ENCODE measurements at places on chromosomes 5 and 9. TPM values are rescaled to one million over a fixed set of nuclear protein-coding genes. Genes with fewer than 3 reads are reported as not detected.

DNA sequence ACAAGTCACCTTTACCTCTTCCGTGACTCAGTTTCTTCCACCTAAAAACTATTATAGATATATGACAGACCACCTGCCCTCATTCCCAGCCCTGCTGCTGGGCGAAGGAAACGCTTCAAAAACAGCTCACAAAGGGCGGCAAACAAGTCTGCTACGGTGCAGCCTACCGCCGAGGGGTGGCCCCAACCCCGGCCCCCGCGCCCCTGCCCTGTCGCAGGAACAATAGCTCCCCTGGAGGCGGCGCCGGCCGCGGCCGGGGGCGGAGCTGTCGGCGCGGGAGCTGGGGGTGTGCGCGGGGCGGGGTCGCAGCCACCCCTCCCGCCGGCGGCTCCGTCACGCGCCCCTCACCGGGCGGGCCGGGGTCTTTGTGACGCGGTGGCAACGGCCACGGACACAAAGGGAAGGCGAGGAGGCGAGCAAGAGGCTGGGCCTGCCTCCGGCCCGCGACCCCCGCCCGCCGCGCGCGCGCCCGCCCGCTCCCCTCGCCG is at the start of gene TMEFF1:
TMEFF1 (plus strand) TSS at position 362 of the 488 bp plus-strand sequence. CDS start 396 bp downstream, outside the sequence.
- no peak for DNase-seq

DNA sequence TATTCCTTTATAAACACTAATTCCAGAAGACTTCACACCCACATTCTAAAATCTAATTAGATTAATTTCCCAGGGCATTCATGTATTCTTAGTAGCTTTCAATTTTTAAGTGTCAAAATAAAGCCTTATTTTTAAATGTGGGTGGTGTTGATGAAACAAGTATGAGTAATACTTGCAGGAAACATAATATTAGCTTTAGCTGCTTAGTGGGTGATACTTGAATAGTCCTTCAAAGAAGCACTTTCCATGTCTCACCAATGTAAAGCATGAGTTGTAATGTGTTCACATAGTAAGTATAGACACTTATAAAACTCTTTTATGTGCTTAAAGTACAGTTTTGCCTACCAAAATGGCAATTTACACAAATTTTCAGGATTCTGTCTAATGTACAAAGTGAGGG is 6.9 kb downstream of the FNBP1 start:
- DNase-seq = peak; percentile 49

GRCh38 chr5:146003852-146004251 is 67.5 kb downstream of the SH3RF2 start:
- DNase-seq = no peak

The ANKDD1B gene
- total RNA-seq = not detected

The QRFP gene
- not detected for total RNA-seq

GRCh38 chr5:3118340-3118739 is 366.9 kb upstream of the IRX2 start:
- no peak for DNase-seq

DNA sequence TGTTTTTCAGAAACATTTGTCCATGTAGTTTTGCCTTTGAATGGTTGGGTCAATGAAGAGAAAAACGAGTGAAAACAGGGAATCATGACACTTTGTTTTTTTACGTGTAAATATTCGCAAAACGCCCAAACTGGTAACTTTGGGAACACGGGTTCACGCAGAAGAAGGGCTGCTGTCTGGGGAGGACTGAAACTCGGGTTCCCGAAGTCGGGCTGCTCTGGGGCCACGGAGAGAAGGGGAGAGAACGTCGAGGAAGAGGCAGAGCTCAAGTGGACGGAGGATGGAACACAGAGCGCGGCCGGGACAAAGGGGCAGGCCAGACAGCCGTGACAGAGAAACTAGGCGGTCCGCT is 478 bp upstream of the SETD9 start:
- no peak for DNase-seq

- no peak for DNase-seq
Measured at GRCh38 chr9:91882627-91883026, 67.4 kb downstream of the ROR2 start.

- DNase-seq = no peak
Measured at GRCh38 chr9:127179633-127180441, 57.4 kb upstream of the ANGPTL2 start.

The CATSPER3 gene
- total RNA-seq = 0.13 TPM

DNA sequence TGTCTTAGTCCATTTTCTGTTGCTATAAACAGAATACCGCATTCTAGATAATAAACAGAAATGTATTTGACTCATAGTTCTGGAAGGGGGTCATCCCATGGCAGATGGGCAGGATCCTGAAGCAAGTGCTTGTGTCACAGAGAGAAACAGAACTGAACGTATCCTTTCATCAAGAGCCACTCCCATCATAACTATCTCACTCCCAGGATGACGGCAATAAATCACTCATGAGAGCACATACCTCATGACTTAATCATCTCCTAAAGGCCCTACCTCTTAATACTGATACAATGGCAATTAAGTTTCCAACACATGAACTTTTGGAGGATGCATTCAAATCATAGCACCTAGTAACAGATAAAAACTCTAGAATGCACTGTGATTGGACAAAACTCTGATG is 142.9 kb downstream of the CAMK4 start:
- peak; percentile 86 for DNase-seq

DNA sequence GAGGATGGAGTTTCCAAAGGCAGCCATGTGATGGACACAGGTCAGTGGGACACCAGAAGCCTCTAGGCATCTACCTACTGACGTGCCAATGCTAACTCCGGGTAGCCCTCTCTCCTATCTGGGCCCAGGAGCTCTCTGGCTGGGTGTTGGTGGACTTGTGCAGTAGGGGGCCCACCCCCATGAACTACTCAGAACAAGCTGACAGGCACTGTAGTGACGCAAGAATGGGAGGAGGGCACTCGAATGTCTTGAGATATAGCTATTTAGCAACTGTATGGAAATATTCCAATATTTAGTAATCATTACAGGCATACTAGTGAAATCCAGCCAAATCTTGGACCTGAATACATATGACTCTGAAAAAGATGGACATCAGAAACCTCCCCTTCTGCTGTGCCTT is 5.7 kb upstream of the DOCK2 start:
- DNase-seq = no peak

- no peak for DNase-seq
Measured at GRCh38 chr9:129253803-129254381, 75.8 kb upstream of the IER5L start.

GRCh38 chr5:12526113-12526512 is 621.9 kb upstream of the CTNND2 start:
- DNase-seq = peak; percentile 7

The PHF24 gene
- not detected for total RNA-seq

DNA sequence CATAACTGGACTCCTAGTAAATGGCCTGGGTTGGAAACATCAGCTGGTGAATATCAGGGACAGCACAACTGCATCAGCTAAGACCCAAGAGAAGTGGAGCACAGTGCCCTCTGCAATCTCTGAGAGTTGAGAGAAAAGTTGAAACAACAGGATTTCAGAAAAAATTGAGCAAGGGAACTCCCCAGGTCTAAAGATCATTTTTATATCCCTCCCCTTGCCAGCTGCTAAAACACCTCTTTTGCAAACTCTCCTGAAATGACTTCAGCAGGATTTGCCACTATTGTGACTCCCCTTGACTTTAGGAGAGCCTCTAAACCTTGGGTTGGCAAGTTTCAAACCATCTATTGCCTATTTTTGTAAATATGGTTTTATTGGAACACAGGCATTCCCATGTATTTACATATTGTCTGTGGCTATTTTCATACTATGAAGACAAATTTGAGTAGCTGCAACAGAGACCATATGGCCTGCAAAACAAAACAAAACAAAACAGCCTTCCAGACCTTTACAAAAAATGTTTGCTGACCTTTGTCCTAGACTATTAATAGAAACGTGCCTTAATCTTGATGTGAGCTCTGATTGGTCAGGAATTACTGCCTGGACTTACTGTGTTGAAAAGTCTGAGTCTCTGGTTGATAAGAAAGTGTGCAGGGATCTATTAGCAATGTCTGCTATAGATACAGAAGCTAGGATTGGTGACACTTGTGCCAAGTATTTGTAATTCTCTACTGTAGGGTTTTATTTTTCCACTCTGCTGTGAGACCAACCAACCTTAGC is 37.7 kb upstream of the PLPPR1 start:
- DNase-seq = no peak

- no peak for DNase-seq
Measured at GRCh38 chr5:175892015-175892800, 20.8 kb downstream of the CPLX2 start.

GRCh38 chr5:150645070-150645700 is 4.7 kb downstream of the SYNPO start:
- peak; percentile 29 for DNase-seq

GRCh38 chr5:8382456-8382855 is 513.5 kb downstream of the MTRR start:
- no peak for DNase-seq

The KIF4B gene
- not detected for total RNA-seq

DNA sequence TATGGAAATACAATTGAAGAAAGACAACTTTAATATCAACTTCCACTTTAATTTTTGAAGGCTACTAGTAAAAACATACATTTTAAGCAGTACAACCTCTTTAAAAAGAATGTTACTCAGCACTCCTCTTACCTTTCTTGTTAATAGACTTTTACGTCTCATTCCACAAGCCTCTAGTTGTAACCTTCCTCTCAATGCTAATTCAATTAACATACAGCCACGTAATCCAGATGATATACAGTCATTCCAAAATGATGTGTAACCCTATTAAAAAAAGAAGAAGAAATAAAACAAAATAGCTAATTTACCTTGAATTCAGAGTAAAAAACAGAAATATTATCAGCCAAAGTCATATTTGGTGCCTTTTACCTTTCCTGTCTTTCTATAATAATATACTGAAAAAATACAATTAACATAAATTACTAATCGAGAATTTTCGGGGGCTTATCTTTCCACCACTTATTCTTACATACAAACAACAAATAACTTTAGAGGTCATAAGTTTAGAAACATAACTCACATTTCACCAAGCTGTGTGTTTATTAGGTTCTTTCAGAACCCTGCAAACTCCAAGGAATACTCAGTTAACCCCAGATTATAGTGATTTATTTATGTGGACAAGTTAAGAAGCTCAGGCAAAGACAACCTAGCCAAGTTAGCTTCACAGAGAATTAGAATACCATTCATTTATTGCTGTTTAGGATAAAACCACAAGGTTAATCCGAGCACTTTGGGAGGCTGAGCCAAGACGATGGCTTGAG is 30.3 kb downstream of the GOLPH3 start:
- DNase-seq = no peak

DNA sequence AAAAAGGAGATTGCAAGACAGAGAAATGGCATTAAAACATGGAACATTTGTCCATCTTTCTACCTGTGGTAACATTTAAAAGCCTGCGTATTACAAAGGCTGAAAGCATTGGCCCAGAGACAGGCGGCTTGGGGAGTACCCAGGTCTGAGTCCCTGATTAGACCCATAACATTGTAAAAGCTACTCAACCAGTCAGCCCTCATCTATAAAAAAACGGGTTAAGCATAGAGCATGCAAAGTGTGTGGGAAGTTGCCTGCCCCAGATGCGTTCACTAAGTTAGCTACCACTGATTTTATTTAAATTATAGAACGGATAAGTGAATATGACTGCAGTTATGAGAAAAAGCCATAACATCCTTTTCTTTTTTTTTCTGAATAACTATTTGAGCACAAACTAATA is 276.1 kb downstream of the CDH12 start:
- DNase-seq = no peak

Data from HT1080 (cell line).